LHCN-M2 (cell line): ENCODE measurements at places on chromosomes 12 and 14. TPM values are rescaled to one million over a fixed set of nuclear protein-coding genes. Genes with fewer than 3 reads are reported as not detected.

The ANO2 gene
- total RNA-seq, result under 0.01 TPM in 1 of 2 replicates, not detected in the other

The MMP17 gene
- total RNA-seq, result 33.1 and 41.7 TPM in 2 replicates

The BEST3 gene
- total RNA-seq, result 1.0 and 2.4 TPM in 2 replicates

The REP15 gene
- total RNA-seq, result 1.6 and 3.4 TPM in 2 replicates

The SERPINA12 gene
- not detected in 2 replicates for total RNA-seq

The KRT72 gene
- total RNA-seq, result not detected in 2 replicates

The ALX1 gene
- not detected in 2 replicates for total RNA-seq

The SMIM41 gene
- not detected in 2 replicates for total RNA-seq
